ENCODE measurements at places on chromosomes 12 and 14.

DNA sequence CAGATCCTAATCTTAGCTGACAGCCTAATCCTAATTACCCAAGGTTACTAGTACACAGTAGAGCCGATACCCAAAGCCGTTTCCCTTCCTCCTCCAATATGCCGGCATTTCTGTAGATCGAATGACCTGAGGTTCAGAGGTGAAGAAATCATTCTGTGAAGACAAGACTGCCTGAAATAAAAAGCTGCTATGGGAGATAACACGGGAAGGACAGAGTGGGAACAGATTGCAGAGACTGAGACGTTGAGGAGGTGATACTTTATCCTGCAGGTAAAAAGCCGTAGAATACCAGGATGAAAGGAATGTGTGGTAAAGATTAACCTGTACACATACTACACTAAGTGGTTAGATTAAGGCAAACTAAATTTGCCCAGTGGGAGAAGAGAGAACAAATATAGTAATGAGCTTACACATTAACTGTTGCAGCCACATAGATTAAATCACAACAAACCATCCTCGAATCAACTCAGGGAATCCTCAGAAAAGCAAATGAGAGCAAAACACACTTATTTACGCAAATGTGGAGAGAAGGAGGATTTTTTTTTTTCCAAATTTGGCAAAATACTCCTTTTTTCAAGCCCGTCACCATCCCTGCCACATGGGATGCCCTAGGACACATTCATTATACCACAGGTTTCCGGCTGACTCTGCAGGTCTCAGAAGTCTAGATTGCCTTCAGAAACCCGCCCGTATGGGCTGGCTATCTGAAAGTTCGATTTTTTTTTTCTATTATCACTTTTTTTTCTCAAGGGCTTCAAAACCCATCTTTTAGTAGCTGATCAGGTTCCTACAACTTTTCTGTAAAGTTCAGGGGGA lies 188.0 kb downstream of the TTC8 start:
- no peak for DNase-seq
- no peaks in the 10 kb centered on the region for H3K4me1 ChIP-seq
- H3K4me3 ChIP-seq: no peak overlapping the region
- no peaks in the 10 kb centered on the region for H3K27me3 ChIP-seq
- H3K36me3 ChIP-seq: no peaks in the 10 kb centered on the region

- H3K27me3 ChIP-seq: no peaks in the 10 kb centered on the region
- peaks cover 2% of the 10 kb centered on the region for H3K4me1 ChIP-seq
- H3K27ac ChIP-seq: no peak overlapping the region
- H3K36me3 ChIP-seq: no peaks in the 10 kb centered on the region
Measured at GRCh38 chr14:32702562-32702961, 236.1 kb upstream of the NPAS3 start.

- H3K27ac ChIP-seq: peak overlapping the region; percentile 81
- H3K4me1 ChIP-seq: peaks cover 9% of the 10 kb centered on the region
- peaks cover 8% of the 10 kb centered on the region for H3K36me3 ChIP-seq
- DNase-seq: no peak
Measured at GRCh38 chr14:24366413-24366720, 1.6 kb upstream of the NFATC4 start.

DNA sequence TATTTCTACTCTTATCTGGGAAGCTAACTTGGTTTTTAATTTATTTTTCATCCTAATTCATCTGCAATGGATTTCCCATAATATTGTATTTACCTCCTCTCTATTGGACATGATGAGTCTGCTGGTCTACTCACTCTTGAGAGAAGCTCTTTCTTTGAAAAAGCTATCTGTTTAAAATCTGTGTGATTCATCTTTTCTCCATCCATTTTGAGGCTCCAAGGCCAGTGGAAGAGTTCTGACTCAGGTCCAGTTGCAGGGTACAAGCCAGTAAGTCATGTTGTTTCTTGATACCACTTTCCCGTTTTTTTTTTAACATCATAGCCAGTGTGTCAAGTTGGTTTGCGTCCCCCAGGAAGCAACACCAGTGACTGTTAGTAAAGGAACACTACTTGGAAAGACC lies 160.3 kb upstream of the BMP4 start:
- H3K27me3 ChIP-seq: no peaks in the 10 kb centered on the region
- H3K36me3 ChIP-seq: no peaks in the 10 kb centered on the region
- DNase-seq: no peak
- no peak overlapping the region for H3K27ac ChIP-seq
- H3K4me1 ChIP-seq: no peaks in the 10 kb centered on the region
- H3K4me3 ChIP-seq: no peak overlapping the region

- peaks cover 4% of the 10 kb centered on the region for H3K4me1 ChIP-seq
- H3K4me3 ChIP-seq: no peak overlapping the region
- peaks cover 33% of the 10 kb centered on the region for H3K36me3 ChIP-seq
- no peak overlapping the region for H3K27ac ChIP-seq
- DNase-seq: no peak
Measured at GRCh38 chr12:79563021-79563740, 127.6 kb downstream of the PAWR start.

DNA sequence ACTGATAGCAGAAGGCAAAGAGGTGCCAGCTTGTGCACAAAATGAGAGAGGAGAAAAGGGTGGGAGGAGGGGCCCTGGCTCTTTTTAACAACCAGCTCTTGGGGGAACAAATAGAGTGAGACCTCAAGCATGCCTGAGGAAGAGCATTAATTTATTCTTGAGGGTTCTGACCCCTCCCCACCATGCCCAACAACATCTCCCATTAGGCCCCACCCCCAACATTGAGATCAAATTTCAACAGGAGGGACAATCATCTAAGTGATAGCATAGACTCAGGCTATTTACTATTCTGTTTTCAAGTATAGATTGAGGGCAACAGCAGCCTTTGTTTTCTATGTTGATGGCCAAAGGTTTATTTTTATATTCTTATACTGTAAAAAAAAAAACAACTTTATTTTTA lies 59.7 kb downstream of the FUT8 start:
- DNase-seq: no peak
- H3K4me1 ChIP-seq: peaks cover 26% of the 10 kb centered on the region
- H3K27me3 ChIP-seq: no peaks in the 10 kb centered on the region
- H3K27ac ChIP-seq: no peak overlapping the region

GRCh38 chr12:114823724-114824123 lies 139.7 kb upstream of the TBX3 start:
- no peaks in the 10 kb centered on the region for H3K27me3 ChIP-seq
- no peak overlapping the region for H3K4me3 ChIP-seq
- H3K36me3 ChIP-seq: no peaks in the 10 kb centered on the region
- no peak overlapping the region for H3K27ac ChIP-seq
- no peak for DNase-seq

DNA sequence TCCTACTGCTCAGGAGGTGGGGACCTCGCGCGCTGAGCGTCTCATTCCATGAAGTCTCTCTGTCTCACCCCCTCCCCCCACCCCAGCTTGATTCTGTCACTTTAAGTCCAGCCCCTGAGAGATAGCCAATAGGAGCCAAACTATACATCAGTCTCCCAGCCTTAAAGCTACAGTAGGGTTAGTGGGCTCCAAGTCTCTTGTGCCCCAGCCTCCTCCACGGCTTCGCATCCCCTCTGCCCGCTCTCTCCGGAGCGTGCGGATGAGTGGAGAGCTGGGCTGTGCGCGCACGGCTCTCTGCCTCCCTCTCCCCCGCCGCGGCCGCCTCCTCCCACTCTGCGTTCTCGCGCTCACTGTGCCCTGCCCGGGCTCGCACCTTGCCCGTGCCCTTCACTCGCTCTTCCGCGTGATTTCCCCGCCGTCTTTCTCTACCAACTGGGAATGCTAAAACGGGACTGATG lies at the start of gene ESRRB:
Gene ESRRB (plus strand): TSS at position 191 of the 458 bp plus-strand sequence. CDS start 265 bp downstream, at position 456.
- H3K4me1 ChIP-seq: peaks cover 4% of the 10 kb centered on the region
- no peak within 1 kb of the TSS for H3K27ac ChIP-seq
- peaks cover 45% of the 10 kb centered on the region for H3K27me3 ChIP-seq
- H3K4me3 ChIP-seq: peak within 1 kb of the TSS; percentile 26
- no peak for DNase-seq

DNA sequence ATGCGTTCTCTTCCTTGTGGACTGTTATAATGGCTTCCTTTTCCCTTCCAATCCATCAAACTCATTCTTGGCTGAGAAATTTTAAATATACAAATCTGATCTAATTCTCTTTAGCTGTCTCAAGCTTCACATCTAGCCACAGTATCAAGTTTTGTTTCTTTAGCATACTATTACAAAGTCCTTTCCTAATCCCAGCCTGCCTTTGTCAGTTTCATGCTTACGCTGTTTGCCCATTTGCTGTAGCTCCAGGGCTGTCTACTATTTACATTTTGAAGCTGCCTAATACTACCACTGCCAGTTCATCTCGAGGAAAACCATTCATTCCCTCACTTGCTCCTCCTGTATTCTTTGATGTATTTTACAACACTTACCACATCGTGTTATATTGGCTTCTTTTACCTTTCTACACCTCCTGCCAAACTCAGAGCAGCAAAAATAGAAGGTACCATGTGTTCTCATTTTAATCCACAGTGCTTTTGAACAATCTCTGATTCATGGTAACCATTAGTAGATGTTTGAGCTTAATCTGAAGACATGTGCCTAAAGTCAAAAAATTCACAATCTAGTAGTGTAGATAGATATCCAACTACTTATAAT lies 42.9 kb downstream of the ARID4A start:
- H3K27ac ChIP-seq: no peak overlapping the region
- peaks cover 5% of the 10 kb centered on the region for H3K36me3 ChIP-seq

GRCh38 chr14:35301735-35302528 lies 9.8 kb downstream of the PSMA6 start:
- H3K4me1 ChIP-seq: no peaks in the 10 kb centered on the region
- H3K27ac ChIP-seq: no peak overlapping the region
- H3K27me3 ChIP-seq: no peaks in the 10 kb centered on the region
- no peak overlapping the region for H3K4me3 ChIP-seq
- DNase-seq: no peak
- H3K36me3 ChIP-seq: peaks cover 4% of the 10 kb centered on the region

DNA sequence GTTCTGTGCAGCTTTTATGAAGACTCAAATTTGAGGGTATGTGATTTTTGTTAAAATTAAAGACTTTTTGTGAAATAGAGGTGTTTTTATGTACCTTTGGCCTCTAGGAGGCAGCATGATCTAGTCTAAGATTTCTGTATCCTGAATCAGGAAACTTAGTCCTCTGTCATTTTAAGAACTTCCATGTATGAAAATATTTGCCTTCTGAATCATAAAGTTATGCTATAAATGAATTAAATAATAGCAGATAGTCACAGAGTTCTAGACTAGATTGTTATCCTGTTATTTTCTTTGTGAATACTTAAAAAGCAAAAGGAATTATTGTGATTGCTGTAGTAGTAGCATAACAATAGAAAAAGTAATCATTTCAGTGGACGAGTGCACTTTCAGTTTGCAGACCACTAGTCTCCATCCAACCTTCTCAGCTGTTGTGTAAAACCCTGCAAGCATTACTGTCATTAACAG lies 56.3 kb downstream of the FGD4 start:
- H3K27ac ChIP-seq: no peak overlapping the region
- no peak overlapping the region for H3K4me3 ChIP-seq
- H3K27me3 ChIP-seq: no peaks in the 10 kb centered on the region
- no peaks in the 10 kb centered on the region for H3K4me1 ChIP-seq

GRCh38 chr14:80535171-80535570 lies 323.9 kb upstream of the DIO2 start:
- H3K36me3 ChIP-seq: no peaks in the 10 kb centered on the region
- H3K4me3 ChIP-seq: no peak overlapping the region
- DNase-seq: no peak
- H3K27ac ChIP-seq: no peak overlapping the region
- no peaks in the 10 kb centered on the region for H3K27me3 ChIP-seq
- H3K4me1 ChIP-seq: no peaks in the 10 kb centered on the region

DNA sequence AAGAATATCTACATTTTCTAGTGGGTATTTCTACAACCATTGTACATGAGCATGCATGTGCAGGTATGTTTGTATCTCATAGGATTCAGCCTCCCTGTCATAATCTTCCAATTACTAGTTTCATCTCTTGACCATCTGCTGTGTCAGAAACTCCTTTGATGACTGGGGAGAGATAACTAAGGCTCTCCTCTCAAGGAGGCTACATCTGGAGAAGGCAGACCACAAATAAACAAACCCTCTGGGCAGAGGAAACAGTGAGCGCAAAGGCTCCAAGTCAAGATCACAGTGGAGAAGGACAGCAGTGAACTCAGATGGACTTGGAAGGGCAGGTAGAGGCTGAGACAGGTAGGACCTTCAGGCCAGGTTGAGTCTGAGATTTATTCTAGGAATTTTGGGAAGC lies 166.4 kb downstream of the PELI2 start:
- no peaks in the 10 kb centered on the region for H3K4me1 ChIP-seq
- no peak overlapping the region for H3K27ac ChIP-seq
- H3K4me3 ChIP-seq: no peak overlapping the region
- no peaks in the 10 kb centered on the region for H3K36me3 ChIP-seq
- DNase-seq: no peak

- no peak overlapping the region for H3K27ac ChIP-seq
- H3K36me3 ChIP-seq: no peaks in the 10 kb centered on the region
Measured at GRCh38 chr12:5276327-5276880, 155.5 kb upstream of the NTF3 start.

- H3K27me3 ChIP-seq: no peaks in the 10 kb centered on the region
- H3K4me1 ChIP-seq: no peaks in the 10 kb centered on the region
- peaks cover 5% of the 10 kb centered on the region for H3K36me3 ChIP-seq
- no peak overlapping the region for H3K27ac ChIP-seq
Measured at GRCh38 chr12:121494093-121494787, 86.6 kb downstream of the KDM2B start.

DNA sequence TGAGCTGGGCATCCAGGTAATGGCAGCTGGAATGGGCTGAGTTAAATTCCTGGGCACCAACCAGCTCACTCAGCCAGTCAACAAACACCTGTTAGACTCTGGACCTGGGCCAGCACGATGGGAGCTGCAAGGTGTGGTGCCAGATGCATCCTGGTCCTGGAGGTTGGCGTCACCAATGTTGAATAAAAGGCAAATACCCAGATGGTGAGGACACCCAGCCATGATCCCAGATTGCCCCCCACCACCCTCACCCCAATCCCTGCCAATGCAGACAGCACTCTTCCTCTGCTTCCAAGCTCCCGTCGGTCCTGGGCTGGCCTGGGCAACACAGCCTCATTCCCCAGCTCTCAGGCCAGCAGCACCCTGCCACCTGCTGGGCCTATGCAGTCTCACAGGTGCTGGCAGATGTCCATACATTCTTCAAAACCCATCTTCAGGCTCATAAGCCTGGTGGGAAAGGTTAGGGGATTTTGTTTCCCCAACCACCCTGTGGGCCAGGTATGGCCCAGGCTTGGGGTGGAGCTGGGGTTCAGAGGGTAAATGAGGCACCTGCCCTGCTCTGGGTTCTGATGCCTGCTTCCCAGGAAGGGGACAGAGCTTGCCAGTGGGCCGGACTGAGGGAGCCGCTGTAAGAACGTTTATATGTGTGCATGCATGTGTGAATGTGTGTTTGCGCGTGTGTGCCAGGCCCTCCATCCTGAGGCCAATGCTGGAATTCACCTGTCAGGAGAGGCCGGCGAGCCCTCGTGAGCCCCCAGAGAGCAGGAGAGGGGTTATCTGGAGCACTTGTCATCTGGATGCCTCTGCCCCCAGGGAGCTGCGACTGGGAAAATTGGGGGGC lies 58.0 kb downstream of the LGMN start:
- no peaks in the 10 kb centered on the region for H3K27me3 ChIP-seq
- peak; percentile 49 for DNase-seq
- H3K27ac ChIP-seq: no peak overlapping the region
- peaks cover 10% of the 10 kb centered on the region for H3K36me3 ChIP-seq
- peaks cover 27% of the 10 kb centered on the region for H3K4me1 ChIP-seq

Data from trophoblast cell (in vitro differentiated cells and primary cell).